ENCODE measurements at places on chromosomes 6 and 20.
A peak's percentile ranks its signal among the peaks of the same experiment; 100 is the strongest.

DNA sequence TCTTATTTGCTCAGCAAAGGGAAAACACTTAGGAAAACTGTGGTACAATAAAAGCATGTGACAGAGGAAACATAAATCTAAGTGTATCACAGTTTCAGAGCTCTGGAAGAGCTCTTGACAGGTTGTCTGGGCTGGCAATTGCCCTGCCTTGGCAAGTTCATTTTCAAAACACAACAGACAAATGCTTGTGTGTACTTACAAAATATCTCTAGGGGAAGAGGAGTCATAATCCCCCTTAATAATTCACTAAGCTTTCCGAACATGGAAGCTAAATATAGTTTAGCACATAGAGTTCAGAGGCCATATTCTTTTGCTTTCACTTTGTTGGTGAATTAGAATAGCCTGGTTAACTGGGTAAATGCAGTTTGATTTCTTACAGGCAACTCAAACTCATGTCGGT is 211.6 kb upstream of the THEMIS start:
- DNase-seq: no peak

DNA sequence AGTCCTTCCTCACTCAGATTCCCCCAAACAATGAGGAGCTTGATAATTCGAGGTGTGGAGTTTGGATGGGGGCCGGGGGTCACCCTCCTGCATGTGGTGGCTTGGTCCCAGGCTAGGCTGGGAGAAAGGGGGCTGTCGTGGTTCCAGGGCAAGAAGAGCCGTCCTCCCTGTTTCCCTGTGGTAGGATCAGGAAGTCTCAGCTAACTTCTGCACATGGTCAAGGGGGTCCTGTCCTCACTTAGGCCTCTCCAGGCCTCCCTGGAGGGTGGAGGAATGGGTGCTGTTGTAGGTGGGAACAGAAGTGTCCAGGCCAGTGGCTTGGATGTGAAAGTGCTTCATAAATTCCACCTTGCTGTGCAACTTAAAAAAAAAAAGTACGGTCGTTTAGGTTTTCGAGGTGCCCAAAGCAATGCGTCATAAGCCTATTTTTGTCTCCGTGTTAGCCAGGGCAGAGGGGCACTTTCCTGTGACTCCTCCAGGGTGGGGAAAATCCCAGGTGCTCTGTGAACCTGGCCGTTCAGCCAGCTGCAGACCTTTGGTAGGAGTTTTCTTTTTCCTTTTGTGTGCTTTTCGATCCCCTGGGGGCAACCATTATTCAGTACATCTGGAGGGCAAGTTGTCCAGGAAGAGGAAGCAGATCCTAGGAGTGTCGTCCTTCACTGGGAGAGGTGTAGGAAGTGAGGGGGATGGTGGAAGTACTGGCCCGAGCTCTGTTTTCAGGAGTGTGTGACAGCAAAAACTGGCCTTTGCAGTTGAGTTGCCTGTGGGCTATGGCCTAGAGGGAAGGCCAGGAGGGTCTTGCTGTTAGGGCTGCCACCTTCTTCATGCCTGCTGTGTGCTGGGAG is 9.6 kb downstream of the IGF2R start:
- peak; percentile 53 for DNase-seq

DNA sequence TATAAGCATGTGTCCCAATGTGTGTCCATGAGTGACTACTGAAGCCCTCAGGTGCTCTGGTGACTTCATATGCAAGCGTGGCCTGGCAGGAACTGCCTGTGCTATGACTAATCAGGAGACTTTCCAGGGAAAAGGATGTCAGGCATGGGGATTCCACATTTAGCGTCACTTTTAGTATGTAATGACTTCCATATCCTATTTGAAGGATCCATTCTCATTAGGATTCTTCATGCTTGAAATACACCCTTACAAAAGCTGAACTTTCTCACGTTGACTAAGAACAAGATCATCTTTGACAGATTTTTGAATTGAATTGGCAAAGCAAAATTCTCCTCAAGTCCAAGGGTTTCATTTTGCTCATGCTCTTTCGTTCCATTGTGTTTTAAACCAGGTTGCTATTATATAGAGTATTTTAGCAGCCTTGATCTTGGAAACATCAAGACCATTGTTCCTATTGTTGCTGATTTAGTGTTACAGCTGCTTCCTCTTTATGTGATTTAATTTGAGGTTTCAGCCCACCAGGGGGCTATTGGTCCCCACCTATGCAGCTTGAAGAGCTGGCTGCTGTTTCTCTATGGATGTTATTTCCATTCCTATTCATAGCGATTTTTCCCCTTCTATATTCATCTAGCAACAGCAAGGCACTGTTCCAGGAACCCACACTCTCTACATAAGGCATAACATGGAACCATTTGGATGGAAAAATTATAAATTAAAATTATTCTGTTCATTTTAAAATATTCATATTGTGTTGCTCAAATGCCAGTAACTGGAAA is 418.6 kb downstream of the CDKAL1 start:
- DNase-seq: no peak

DNA sequence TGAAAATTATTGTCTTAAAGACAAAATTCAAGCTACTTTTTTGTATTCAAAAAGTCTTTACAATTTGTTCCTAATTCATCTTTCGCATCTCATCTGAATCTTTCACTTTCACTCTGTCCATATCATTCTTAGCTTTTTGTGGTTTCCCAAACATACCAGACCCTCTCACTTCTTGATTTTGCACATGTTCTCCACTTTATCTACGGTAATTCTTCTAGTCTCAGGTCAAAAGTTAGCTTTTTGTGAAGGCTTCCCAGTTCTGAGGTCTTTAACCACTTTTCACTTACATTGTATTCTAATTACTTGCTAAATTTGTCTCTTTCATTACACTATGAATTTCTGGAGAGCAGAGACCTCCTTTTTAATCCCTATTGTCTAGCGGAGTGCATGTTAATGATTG is 34.6 kb upstream of the EPHA7 start:
- DNase-seq: no peak

GRCh38 chr20:36548704-36549627 is 7.6 kb downstream of the MYL9 start:
- no peak for DNase-seq

GRCh38 chr20:60510356-60510755 is 552.1 kb downstream of the CDH26 start:
- no peak for DNase-seq

DNA sequence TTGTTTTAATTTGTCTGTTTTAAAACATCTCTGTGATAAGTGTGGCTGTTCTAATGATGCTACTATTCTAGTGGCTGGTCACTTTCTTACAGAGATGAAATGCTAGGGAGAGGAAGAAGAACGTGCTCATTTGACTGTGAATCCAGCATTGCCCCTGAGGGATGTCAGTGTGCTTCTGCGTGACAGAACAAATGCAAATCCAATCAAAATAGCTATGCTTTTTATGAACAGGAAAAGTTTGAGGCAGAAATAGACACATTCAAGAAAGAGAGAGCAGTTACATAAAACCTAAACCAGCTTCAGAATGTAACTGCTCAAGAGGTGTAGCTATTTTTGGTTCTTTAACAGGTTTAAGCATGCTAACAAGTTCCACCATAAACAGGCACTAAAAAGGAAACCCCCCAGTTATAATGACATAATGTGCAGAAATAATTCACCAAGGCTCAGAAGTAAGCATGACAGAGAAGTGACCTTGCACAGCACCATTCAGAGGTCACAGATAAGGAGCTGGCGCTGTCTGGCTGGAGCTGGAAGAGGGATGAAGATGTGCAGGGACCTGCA is 385.3 kb downstream of the EPM2A start:
- DNase-seq: no peak

DNA sequence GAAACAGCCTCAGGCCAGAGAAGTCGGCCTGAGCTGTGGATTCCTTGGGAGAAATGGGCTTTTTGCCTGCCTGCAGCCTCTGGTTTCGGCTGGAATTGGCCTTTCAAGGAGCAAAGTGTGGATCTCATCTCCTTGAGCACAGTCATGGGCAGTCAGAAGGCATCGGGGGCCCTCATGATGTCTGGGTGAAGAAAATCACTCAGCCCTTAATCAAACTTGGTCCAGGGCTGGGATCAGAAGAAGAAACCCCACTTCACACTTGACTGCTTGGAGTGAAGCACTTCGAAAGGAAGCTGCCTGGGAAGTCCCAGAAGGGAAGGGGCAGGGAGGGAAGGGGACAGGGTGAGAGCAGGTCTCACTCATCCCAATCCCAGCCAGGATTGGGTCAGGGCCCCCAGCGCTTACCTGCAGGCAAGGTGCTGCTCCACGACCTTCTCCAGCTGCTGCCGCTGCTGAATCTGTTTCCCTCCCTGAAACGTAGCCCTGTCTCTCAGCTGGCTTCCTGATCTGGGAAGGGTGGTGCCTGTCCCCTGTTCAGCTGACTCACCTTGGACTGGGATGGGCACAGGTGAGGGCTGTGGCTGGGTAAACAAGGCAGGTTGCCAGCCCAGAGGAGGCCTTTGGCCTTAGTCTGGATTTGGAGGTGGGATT is at the start of gene SDCBP2:
Gene SDCBP2 (minus strand): TSS at position 460 of the 651 bp plus-strand sequence. CDS start 8,723 bp downstream, outside the sequence.
- peak; percentile 2 for DNase-seq

- no peak for DNase-seq
Observed at GRCh38 chr20:17859616-17860232, 108.9 kb downstream of the SNX5 start.

DNA sequence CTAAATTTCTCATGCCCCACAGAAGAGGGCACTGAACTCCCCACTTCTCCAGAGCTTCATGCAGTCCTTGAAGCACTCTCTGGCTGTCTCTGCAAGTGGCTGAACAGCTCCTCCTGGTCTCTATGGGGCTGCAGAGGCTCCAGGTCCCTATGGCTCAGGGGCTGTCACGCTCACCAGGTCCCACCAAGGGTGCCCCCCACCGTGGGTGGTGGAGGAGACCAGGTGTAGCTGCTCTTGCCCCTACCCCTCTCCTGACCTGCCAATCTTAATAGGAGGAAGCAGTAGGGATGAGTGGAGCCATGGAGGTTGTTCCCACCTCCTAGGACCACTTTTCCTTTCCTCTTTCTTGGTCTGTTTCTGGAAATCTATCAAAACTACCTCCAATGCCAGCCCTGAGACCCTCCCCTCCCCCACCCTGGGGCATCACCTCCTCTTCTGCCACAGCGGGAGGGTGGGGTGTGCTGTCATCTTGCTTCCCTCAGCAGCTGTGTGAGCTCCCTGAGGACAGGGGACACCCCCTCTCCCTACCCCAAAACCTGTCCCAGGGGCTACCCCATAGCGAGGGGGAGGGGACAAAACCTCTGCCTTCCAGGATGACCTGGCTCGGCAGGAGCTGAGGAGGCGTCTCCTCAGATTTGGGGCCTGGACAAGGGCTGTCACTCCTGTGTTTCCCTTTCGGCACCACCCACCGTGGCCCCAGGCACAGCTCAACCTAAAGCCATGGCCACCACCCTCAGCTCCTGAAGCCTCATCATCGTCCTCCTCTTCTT is 12.0 kb upstream of the RAET1E start:
- DNase-seq: no peak

DNA sequence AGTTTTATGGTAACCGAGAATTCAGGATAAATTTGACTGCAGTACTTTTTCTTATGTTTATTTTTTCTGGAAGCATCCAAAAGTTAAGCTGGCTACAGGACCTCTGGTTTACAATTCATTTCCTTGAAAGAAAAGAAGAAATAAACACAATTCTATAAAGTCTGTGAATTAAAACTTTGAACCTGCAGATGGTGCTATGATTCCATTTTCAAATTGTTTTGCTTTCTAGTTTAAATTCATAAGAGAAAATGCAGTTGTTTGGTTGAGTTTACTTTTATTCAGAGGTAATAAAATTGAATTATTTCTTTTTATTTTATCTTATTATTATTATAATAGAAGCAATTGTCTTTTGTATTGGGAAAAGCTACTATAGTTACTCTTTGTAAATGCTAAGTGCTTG is 1.8 kb upstream of the VIP start:
- no peak for DNase-seq

- no peak for DNase-seq
Observed at GRCh38 chr20:59318201-59318790, 17.9 kb downstream of the EDN3 start.

GRCh38 chr6:127182501-127182900 is 64.0 kb downstream of the RSPO3 start:
- no peak for DNase-seq

DNA sequence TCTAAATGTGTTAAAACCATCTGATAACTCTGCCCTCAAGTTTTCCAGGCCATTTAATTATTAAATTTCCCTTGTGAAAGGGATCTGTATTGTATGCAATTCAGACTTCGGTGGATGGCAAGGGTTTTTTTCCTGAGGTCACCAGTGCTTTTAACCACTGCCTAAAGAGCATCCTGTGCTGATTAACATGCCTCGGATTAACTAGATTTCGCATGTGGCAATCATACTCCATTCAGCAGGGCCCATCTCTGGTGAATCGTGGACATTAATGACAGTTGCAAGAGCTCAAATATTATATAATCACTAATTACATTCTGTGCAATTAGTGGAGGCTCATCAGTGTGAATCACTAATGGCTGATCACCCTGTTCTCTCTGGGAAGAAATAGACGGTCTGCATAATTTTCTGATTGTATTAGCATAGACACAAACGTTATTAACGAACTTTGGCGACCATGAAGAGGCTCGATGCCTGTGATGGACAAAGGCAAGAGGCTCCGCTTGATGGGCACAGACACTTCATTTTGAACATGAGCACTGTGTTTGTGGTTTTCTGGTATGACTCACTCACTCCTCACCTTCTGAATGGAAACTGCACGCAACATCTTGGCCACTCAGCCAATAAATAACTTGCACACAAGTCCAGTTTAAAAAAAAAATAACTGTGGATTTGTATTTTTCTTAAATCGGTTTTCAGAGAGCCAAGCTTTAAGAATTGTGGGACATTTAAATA is 31.4 kb downstream of the LINC00237 start:
- no peak for DNase-seq

GRCh38 chr6:118895859-118896258 is 1.9 kb downstream of the ASF1A start:
- DNase-seq: no peak

GRCh38 chr6:52560462-52560861 is 16.4 kb downstream of the TRAM2 start:
- DNase-seq: no peak

DNA sequence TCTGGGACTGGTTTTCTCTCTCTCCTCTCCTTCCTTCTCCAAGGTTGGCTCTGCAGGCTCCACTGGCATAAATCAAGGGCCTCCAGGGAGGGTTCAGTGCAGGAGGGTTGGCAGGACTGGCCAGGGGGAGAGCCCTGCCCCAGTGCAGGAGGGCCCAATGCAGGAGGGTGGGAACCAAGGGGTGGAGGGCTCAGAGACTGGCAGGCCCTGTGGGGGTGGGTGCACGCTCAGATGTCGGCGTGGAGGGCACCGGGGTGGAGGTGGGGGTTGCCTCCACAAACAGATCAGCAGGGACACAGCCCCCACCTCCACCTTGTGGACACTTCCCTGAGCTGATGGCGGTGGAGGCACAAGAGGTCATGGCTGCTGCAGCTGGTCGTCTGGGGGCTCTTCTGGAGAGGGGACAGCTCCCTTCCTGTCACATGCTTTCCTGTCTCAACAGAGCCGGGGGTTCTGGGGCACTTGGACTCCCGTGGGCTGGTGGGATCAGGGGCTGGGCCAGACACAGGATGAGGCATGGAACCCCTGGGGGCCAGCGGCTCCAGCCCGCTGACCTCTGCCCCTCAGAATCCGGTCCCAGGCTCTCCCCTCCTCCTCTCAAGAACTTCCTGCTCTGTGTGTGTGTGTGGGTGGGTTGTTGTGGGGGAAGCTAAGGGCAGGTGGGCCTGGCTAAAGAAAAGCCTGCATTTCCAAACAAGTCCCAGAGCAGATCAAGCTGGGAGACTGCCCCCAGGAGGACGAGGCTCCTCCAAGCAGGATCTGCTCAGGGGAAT is 2.7 kb upstream of the ABHD16B start:
- no peak for DNase-seq
